ENCODE measurements at places on chromosomes 6 and 20.

DNA sequence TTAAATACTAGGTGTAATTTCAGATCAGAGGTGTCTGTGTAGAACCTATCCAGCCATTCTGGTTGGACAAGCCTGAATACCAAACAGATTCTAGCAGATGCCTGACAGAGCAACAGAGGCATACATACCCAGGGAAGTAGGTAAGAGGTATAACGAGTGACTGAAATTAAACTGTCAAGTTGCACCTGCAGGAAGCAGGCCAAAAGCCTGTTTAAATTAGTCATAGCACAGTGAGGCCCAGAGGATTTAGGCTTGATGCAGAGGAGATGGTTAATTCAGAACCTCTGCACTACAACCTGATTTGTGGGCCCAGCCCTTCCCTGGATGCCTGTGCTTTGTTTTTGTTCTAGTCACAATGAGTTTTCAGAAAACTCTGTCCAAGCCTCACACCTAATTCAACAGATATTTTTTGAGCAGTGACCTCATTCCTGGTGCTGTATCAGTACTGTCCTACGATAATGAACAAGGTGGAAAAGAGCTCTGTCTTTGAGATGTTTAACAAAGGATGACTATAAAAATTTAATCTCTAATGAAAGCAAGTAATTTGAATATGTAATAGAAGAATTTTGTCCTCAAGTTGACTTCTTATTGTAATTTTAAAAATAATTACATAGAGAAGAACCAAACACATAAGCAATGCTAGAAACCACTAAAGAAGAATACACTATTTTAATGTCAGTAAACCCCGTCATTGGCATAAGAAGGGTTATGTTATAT lies 31.7 kb downstream of the C6orf58 start:
- no peak for DNase-seq

DNA sequence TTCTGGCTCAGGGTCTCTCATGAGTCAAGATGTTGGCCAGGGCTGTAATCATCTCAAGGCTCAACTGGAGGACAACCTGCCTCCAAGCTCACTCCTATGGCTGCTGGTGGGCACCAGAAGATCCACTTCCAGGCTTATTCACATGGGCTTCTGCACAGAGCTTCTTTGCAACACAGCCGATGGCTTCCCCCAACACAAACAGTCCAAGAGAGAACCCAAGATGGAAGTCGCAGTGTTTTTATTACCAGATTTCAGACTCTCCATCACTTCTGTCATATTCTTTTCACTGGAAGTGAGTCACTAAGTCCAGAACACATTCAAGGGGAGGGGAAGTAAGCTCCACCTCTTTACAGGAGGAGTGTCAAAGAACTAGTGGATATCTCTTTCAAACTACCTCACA lies 75.5 kb downstream of the CD164 start:
- no peak for DNase-seq

- DNase-seq, result no peak
Observed at GRCh38 chr6:126797981-126798380, 320.5 kb upstream of the RSPO3 start.

- no peak for DNase-seq
Observed at GRCh38 chr6:157054531-157054979, 268.8 kb downstream of the TMEM242 start.

GRCh38 chr20:45157962-45158361 lies 16.7 kb upstream of the PI3 start:
- peak; percentile 61 for DNase-seq

DNA sequence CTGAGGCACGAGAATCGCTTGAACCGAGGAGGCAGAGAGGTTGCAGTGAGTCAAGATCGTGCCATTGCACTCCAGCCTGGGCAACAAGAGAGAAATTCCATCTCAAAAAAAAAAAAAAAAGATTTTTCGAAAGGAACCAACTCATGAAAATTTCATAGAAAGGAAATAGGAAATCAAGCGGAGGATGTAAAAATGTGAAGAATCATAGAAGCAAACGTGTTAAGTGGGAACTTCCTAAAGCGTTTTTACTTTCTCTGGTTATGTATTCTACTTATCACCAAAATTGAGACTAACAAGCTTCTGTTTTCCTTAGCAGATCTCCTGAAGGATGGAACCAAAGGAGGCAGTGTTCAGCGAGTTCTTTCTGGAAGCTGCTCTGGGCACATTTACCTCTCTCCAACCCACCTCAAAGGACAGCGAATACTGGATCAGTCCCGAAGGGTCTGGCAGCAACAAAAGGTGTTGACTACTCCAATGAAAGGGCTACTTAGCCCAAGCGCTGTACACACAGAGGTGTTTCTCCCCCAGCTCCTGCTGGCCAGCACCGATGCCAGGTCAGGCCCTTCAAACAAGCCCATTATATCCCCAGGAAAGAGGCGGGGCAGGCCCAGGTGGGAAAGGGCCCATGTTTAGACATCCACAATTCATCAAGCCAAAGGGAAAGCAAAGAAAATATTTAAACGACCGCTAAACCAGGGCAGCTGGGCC lies 327.5 kb upstream of the JARID2 start:
- no peak for DNase-seq
